T-helper 2 cell (primary cell): ENCODE measurements at places on chromosomes 5 and 9.

DNA sequence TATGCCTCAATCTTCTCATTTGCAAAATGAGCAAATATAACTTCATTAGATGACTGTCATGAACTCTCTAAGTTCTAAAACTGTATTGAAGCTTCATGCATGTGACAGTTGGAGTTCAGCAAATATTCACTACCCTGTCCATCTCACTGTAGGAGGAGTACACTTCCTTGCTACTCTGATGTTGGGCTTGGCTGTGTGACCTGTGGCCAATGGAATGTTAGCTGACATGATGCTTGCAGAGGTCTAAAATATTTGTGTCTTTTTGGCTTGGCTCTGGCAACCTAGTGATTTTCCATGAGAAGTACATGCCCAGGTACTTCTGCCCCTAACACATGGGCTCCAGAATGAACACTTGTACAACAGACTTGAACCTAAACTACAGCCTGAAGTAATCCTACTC, 203.1 kb upstream of the ANKH start:
- no peak for DNase-seq

DNA sequence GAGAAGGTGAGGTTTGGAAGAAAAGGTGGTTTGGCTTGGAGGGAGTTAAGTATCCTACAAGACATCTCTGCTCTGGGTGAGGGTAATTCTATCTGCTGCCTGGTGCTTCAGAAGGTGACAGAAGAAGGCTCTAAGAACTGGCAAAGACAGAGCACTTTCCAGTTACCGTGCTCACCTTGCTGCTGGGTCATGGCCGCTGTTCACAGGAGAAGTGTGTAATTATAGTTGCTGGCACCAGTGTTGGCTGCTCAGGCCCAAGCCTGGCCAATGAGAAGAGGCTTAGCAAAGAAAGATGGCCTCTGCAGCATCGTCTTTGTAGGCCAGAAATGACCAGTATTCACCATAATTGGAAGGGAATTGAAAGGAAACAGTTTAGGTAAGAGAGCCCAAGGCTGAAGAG, 37.9 kb upstream of the KLF9 start:
- DNase-seq = no peak

DNA sequence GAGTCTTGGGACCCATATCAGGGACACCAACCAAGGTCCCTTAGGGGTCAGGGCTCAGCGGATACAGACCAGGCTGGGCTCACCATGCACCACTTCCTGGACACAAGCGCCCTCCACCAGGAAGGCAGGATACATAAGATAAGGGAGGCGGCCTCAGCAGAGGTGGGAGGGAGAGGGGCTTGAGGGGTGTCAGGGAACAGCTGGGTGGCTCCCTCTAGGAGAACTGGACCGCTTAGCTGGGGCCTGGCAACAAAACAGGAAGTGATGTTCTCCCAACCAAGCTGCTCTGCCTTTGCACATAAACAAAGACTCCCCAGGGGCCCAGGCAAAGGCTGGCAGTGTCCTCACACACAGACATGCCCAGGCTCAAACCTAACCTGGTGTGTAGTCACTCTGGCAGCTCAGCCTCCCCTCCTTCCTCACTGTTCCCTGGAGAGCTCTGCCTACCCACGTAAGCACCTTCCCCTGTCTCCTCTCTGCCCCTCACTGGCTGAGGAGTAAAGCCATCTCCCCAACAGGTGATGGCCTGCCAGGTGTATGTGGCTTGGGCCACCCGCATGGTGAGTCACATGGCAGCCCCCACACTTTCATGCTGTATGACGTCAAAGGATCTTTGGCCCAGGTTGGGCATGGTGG, 5.8 kb upstream of the BICD2 start:
- no peak for DNase-seq

DNA sequence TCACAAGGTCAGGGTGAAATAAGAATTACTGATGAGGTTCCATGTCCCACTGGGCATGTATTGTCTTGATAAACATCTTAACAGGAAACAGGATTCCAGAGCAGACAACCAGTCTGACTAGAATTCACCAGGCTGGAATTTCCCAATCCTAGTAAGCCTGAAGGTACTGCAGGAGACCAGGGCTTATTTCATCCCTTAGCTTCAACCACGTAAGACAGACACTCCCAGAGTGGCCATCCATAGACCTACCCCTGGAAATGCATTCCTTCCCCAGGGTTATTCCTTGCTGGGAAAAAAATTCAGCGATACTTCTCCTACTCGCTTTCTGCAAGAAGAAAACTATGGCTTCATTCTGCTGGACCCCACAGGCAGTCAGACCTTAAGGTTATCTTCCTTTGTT, 785.4 kb downstream of the NR2F1-AS1 start:
- no peak for DNase-seq

GRCh38 chr9:86940774-86941173, 6.5 kb downstream of the GAS1 start:
- DNase-seq = no peak

DNA sequence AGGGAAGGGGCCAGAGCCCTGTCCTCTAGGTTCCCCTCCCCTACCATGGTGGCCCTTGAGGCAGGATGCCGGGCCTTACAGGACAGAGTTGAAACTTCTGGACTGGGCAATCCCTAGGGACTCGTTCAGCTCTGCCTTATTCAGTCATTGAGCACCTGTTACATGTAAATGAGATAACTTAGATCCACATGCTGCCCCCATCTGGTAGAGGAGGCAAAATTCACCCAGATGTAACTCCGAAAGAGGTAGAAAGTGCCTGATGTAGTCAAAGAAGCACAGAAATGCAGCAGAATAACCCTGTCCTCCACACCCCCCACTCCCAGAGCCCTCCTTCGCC, 1.5 kb downstream of the GGTA1 start:
- DNase-seq = no peak

DNA sequence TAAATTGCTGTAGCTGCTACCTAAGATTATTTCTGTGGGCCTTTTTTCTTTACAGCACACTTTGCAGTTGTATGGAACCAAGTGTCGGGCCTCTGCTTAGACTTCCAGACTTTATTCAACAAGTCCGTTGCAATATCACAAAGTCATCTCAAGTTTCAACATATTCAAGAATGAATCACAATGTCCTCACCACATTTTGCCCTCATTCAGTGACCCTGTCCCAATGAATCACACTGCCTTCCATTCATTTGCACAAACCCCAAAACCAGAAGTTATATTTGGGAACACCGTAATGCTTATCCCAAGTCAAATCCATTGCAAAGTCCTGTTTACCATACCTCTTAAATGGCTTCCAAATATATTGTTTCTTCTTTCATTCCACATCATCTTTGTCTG, 439.6 kb downstream of the CSNK1G3 start:
- no peak for DNase-seq

DNA sequence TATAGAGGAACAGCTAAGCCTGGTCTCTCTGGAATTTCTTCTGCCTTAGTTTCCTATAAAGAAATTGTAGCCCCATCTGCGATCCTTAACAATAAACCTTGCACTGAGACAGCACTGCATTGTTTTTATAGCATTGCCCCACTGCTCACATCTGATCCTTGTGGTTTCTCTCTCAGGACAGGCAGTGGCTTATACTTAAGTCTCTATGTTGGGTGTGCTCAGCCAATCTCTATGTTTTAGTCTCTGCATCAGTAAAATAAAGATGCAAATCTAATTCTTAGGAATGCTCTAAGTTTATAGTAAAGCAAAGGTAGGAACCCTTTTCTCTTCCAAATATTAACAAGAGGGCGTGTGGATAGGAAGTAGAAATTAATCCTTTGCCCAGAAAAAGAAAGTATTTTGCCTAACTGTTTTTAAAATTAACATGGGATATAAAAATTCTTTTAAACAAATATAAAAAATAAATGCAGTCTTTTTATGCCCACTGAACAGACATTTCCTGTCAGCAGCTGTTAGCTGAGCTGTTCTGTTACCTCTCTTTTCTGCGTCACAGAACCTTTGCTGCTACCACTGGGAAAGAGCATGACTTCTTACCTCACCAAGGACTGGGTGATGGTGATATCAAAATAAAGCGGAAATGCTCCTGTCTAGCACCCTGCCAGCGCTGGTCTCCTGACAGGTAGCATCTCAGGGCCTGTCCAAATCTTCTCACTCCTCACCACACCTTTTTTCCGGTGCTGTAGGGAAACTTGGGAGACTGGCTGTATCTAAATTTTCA, 29.5 kb downstream of the MRPS27 start:
- no peak for DNase-seq

DNA sequence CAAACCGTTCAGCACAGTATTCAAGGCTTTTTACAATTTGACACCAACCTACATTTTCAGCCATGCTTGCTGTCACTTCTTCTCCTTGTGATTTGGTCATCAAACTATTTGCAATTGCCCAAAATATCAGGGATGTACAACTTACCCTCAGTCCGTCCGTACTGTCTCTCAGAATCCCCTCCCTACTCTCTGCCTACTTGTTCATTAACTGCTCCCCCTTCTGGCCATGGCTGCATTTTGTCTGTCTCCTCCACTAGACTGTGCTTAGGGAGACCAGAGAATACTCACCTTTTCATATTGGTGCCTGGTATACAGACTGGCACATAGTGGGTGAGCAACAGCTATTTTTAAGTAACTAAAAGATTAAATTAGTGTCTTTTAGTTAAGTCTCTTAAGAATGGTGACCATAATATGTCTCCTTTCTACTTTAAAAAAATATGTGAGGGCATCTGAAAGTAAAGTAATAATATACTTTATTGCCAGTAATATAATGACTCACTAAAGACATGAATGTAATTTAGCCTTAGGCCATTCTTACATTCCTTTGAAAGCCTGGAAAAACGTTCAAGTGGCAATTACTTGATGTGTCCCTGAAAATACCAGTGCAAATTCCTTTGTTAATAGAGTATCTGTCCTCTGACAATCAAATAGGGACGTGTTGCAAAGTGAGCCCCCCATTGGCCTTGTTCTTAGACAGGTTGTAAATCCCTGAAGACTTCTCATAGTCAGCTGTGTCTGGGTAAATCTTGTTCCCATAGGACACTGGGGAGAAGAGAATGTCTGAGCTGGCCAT, 27.8 kb downstream of the PRLR start:
- peak; percentile 29 for DNase-seq

GRCh38 chr9:70472268-70473249, 58.1 kb upstream of the KLF9 start:
- no peak for DNase-seq

DNA sequence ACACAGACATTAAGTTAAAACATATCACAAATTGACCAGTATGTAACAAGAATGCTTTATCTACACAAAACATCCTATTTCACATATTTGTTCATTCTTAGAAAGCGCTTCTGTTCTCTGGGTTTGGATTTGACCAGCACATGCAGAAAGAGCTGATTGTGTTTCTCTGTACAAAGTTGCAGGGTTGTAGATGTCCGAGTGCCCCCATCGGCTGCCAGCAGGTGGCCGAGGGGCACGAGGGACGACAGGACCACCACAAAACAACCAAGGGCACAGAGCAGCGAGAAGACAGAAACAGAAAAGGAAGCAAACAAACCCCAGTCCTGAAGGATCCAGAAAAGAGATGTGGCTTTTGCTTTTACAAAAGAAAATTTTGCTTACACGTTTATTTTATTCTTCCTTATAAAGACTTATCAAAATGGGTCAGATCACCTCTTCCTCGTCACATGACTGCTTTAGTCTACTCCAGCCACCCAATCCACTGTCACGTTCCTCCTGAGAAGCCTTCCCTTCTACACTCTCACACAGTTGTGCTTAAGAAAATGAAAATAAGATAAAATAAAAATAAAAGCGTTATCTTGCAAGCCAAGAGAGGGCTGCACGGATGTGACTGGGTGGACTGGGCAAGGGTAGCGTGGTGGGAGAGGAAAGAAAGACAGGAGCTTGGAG, 9.5 kb downstream of the OTP start:
- DNase-seq = no peak

DNA sequence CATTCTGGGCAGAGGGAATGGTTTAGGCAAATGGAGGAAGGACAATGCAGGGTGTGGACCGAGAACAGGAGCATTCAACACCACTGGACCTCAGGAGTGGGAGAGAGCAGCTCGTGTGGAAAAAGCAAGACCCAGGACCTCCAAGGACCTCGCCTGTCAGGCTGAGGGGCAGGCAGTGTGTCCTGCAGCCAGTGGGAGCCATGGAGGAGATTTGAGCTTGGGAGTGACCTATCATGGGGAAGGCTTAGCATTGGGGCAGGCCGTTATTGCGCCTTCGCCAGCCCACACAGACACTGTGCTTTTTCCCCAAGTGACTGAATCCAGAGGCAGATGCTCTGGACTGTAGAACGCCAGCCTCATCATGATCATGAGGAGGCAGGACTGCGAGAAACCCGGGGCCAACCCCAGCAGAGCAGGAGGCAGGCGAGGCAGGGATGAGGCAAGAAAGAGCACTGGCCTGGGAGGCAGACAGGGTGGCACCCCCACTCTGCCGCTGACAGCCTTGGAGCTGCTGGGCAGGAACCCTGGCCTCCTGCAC, 3.3 kb downstream of the CDHR2 start:
- DNase-seq = no peak

- no peak for DNase-seq
Measured at GRCh38 chr5:118578093-118578492, 410.3 kb downstream of the DTWD2 start.

DNA sequence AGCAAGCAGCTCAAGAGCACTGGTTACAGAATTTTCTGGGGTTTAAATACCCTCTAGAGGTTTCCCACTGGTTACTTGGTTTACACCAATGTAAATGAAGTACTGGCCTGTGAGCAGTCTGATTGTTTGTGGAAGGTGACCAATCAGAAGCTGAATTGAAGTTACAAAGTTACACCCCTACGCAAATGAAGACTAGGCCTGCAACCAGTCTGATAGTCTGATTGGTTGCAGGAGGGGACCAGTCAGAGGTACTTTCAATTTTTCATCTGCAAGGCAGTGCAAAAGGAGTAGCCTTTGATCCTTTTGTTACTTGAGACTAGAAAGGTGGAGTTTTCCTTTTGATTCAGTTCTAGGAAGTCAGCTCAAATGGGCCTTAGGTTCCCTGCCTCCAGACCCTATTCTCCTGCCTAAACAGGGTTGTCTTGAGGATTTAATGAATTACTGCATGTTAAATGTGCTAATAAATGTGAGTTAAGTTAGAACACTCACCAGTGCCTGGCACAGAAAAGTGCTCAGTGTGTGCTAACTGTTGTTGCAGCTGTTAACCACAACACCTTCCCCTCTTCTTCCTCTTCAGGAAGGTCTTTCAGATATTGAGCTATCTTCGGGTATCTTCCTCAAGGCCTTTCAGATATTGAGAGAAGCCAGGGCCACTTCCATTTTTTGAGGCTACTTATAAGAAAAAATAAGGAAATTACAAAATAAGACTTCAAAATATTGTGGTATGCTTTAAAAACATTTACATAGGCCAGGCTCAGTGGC, 32.1 kb upstream of the CLINT1 start:
- no peak for DNase-seq

- no peak for DNase-seq
Measured at GRCh38 chr5:16733331-16734006, 116.7 kb upstream of the RETREG1 start.

DNA sequence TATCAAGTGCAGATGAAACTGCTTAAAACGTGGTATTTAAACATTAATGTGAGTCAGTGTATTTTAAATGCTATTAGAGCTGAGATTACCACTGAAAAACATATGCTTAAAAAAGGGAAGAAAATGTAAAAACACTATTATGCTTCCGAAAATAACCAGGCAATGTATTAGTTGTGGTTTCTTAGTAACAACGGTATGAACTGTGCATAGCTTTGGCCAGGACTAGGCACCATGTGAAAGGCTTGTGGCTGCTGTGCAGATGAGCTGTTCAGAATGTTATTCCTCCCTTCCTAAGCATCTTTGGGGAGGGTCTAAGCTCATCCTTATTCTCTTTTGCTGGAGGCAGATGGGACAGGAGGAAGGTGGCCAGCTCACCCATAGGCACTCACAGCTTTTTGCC, 84.9 kb downstream of the NTRK2 start:
- DNase-seq = no peak

GRCh38 chr5:103362211-103362610, 103.6 kb downstream of the MACIR start:
- no peak for DNase-seq

- DNase-seq = no peak
Measured at GRCh38 chr5:179393078-179393477, 47.8 kb upstream of the ADAMTS2 start.
